ENCODE measurements at places on chromosomes 1 and 21.

DNA sequence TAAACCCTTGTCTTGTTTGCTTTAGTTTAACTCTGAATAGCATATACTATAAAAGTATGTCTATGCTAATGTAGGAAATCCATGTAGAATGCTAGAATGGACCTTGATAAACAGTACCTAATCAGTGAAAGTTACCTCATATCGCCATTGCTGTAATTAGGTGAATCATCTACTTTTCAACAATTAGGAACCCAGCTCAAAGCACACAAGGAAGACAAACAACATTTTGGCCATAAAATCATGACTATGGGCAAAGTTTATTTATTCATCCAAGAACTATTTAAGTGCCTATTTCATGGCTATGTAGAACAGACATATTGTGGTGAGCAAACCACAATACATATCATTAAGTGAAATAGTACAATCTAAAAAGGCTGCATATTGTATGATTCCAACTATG lies 1043.2 kb downstream of the BRINP3 start:
- no peak for DNase-seq

- no peak for DNase-seq
Observed at GRCh38 chr1:239233626-239234025, 152.7 kb upstream of the CHRM3 start.

DNA sequence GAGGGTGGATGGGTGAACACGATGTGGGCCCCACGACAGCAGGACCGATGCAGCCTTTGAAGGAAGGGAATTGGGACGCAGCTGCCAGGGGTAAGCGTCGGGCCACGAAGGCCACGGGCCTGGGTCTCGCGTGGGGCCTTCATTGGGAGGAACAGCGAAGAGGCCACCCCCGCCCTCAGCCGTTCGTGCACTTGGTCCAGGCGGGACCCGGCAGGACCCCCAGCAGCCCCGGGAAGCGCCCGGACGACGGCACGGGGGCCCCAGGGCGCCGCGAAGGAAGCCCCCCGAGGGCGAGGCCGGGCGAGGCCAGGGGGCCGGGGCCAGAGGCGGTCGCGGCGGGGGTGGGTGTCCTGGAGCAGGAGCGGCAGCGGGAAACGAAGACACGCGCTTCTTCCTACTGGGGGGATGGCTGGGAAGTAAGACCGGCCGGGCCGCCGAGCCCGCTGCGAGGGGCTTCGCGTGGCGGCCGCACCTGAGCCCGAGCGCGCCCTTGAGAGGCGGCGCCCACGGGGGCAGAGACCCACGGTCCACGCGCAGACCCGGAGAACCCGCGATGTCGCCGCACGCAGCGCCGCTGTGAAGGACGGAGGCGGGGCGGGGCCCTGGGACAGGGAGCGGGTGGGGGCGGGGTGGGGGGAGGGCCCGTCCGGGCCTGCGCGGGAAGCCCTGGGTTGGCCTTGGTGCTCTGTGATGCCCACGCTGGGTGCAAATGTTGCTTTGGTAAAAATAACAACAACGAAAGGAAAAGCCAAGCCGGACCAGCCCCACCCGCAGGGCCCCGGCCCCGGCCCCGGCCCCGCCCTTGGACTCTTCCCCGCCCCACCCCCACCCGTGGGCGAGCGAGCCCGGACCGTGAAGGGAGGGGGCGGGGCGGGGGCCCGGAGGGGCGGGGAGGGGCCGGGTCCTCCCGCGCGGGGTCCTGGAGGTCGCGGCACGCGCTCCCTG lies 56.0 kb upstream of the ADARB1 start:
- no peak for DNase-seq

GRCh38 chr1:8340448-8340847 lies 22.5 kb downstream of the SLC45A1 start:
- no peak for DNase-seq

GRCh38 chr1:234863551-234863971 lies 253.6 kb upstream of the IRF2BP2 start:
- DNase-seq = no peak

Data from putamen (tissue), 1 donor.